Thymus (tissue), 14 donors: ENCODE measurements at places on chromosomes 16 and 17.
A peak's percentile ranks its signal among the peaks of the same experiment; 100 is the strongest.

GRCh38 chr16:50102051-50102746 lies 36.4 kb downstream of the HEATR3 start:
- DNase-seq: no peak

- no peak for DNase-seq
Observed at GRCh38 chr16:86722970-86723369, 144.6 kb downstream of the FOXL1 start.

DNA sequence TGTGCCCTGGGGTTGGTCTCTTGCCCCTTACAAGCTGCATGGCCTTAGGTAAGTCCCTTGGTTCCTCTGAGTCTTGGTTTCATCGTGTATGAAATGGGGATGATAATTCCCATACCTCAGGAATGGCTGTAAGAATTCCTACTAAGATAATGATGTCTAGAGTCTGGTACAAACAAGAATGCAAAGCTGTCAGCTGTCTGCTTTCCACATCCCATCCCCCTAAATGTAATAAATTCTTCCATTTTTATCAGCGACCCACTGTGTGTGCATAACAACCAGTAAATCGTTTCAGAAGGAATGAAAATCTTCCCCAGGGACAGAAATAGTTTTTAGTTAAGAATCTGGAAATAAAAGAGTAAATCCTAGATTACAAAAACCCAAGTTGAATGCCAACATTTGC lies 95.4 kb downstream of the CPPED1 start:
- DNase-seq: no peak

DNA sequence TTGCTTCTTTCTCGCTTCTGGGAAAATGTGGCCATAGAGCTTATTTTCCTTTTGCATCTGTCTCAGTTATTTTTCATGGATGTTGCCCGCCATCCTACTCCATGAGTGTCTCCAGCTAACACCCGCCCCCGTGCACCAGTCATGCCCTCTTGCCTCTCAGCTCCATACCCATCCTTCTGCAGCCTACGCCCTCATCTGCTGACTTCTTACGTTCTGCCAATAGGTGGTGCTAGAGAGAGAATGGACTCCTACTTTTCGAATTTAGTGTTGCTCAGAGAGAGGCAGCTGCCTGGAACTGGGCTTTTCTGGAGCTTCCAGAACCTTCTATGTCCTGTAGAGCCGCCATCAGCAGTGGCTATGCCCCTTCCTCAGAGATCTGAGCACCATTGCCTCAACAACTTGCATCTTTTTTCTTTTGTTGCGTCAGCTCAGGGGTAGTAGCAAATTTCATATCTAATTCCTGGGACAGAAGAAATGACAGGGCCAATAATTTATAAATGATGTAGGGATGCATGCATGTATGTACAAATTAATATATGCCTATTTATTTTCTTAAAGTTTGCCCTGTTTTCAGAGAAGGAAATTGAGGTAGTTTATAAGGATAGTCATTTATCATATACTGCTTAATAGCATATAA lies 119.7 kb upstream of the MYOCD start:
- peak; percentile 3 for DNase-seq

DNA sequence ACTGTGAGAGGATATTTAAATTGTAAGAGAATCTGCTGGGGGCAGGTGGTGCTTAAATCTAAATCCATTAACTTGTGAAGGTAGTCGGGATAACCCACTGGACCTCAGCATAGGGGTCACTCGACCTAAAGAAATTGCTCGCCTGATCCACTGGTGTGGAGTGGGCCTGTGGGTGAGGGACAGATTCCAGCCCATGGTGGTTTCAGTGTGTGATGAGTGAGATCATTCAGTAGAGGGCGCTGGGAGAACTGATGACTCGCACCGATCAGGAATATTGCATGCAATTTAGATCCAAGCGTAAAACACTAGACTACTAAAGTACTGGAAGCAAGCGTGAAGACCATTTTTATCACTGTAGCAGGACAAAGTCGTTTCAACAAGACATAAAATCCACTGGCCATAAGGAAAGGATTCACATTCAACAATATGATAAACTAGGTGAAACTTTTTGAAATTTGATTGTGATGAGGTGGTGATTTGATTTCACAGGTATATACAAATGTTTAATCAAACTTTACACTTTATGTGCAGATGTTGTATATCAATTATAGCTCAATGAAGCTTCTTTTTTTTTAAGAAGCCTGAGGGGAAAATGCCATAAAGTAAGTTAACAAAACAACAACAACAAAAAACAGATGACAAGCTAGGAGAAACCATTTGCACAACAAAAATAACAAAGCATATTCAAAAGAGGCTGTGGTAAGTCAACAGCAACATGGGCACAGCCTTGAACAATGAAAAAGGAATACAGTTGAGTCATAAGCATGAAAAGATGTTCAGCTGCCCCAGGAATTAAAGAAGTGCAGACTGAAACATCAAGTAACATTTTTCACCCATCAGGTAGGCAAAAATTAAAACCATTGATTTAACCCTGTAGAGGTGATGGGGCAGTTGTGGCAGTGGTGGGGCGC lies 7.5 kb upstream of the TMEM170A start:
- no peak for DNase-seq

DNA sequence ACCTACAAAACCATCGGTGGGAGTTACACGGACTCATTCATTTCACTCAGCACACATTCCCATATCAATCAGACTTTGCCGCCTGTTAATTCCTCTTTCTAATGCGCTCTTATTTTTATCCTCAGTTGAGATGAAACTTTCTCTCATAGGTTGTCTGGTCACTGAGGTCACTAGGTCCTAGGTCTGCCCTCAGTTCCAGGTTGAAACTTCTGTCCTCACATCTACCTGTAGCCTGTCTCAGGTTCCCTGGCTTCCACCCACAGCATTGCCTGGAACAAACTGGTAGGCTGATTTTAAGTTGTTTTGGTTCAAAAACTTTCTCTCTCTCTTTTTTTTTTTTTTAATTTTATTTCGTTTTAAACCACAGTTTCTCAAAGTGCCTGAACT lies 119.7 kb downstream of the MAP2K6 start:
- DNase-seq: no peak

- no peak for DNase-seq
Observed at GRCh38 chr17:48630009-48630924, 4.1 kb upstream of the HOXB9 start.

GRCh38 chr16:57276596-57276995 lies 7.9 kb downstream of the PLLP start:
- no peak for DNase-seq

DNA sequence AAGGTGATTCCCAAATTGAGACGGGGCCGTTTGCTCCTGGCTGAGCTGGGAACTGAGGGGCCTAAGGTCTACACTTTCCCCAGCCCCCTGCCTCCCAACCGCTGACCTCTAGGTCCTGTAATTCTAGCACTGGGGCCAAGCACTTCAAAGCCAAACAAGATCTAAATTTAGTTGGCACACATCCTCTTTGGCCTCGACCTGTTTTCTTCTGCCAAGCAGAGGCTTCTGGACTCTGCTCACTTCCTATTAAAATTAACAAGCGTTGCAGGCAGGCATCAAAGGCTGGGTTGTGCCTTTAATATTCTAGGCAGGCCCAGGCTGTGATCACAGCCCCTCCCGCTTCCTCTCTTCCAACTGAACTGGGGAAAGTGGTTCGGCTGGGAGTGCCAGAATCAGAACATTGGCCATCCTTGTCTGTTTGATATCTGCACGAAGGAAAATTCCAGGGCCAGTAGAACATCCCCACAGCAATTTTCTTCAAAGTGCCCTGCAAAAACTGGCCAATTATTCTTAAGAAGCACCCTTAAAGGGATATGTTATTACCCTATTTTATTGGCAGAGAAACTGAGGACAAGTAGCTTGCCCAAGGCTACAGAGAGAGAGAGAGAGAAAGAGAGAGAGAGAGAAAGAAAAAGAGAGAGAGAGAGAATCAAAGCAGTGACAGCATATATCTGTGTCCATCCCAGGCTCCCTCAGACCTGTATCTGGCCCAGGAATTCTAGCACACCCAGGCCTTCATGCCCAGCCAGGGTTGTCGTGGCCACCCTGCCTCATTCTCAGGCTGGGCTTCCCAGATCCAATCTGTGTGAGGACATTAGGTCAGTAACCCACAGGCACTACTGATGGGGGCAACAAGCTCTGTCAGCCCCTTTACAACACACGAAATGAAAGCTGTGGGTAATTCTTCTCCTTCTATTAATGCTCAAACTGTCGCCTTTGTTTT lies 12.8 kb upstream of the MT4 start:
- no peak for DNase-seq

DNA sequence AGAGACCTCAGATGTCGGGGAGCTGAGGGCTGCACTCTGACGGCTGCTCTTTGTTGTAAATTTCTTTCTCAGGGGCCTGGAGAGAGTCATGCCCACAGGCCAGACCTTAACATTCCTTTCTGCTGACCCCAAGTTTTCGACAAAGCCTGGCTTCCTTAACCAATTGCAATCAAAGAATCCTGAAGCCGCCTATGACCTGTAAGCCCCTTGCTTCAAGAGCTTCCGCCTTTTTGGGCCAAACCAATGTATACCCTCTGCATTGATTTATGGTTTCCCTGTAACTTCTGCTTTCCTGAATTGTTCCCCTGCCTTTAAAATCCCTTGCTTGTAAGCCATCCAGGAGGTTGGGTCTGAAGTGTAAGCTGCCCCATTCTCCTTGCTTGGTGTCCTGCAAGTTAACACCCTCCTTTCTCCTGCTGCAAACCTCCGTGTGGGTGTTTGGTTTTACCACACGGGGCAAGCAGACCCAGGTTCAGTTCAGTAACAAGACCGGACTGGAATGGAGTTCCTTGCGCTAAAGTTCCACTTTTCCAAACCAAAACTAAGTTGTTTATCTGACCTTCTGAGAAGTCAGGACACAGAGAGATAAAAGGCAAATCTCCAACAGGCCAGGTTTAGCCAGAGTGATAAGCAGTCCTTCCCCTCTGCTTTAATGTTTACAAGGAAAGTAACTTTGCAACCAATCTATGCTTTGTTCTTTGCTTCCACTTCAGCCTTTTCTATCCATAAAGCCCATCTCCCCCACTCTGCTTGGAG lies 141.6 kb downstream of the KCNJ12 start:
- DNase-seq: no peak

- DNase-seq: no peak
Observed at GRCh38 chr16:51225878-51226277, 74.8 kb upstream of the SALL1 start.

DNA sequence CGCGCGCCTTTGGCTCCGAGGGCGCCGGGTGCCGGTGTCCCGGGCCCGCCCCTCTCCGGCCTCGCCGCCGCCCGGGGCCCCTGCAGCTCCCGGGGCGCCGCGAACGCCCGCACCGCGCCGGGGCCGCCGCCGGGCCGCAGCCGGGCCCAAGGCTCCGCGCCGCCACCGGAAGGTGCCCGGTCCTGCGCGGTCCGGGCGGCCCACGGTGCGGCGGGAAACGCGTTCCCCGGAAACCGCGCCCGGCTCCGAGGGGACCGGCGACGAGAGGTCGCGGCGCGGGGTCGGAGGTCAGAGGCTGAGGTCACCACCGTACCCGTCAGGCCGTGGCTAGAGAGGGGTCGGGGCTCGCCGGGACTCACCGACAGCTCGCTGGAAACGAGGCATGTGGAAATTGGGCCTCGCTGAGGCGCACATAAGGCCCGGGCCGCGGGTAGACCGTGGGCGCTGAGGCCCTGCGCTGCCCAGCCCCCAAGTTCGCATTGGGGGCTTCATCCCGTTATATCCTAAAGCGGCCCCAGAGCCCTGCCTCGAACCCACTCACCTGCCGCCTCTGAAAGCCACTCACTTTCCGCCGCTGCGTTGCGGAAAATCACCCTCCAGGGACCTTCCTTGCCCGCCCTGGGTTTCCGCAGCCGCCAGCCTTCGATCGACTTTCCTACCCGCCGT lies at the start of gene DUS1L:
Gene DUS1L, minus strand, starts transcription at position 167 of the 666 bp plus-strand sequence. CDS start 745 bp downstream, outside the sequence.
- peak; percentile 47 for DNase-seq

DNA sequence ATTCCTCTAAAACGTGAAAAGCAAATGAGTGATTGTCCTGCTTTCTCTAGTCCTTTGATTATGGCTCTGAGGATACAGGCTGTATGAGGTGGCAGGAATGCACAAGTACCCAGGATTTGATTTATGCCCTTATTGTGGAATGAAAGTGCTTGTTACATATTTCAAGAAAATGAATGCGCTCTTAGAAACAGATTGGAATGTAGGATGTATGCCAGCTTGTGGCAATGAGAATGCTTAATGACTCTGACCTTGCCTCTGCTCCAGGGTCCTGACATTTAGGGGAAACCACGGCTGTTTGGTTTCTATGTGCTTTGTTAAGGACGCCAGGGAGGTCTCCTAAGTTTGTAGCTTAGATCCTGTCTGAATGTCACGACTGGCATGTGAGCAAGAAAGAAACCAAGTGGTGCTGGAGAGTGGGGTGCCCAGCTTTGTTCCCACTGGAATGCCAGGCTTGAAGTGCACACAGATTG lies 22.0 kb downstream of the PRCD start:
- no peak for DNase-seq

DNA sequence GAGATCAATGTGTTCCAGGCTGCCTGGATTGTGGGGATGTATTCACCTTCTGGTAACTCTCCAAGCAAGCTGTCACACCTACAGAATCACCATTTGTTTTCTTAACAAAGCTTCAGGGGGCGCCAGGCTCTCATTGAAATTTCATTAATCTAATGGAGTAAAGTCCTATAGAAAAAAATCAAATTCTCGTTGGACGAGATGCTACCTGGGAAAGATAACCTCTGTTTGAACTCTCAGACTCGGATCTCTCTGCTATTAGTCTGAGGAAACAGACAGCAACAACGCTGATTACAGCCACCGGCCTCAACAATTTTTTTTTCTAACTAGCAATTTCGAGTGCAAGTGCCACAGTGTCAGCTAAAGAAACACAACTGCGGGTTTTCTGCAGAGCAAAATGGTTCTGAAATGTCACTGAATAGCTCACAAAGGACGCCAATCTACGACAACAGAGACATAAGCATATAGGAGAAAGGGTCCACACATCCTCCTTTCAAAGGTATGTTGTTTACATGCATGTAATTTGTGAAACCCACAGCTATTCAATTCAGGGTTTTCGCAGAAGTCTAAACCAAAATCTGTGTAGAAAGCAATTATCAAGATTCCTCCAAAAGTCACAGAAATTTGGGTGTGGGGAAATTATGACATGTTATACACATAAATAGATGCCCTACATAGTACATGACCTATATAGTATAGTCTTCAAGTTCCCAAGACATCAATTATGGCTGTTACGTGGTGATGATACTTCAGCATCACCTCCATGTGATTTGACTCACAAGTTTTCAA lies 135.8 kb downstream of the SKAP1 start:
- peak; percentile 13 for DNase-seq

GRCh38 chr17:47989700-47990099 lies 18.8 kb downstream of the CDK5RAP3 start:
- no peak for DNase-seq

GRCh38 chr17:30472238-30472890 lies 4.8 kb upstream of the GOSR1 start:
- peak; percentile 1 for DNase-seq
